ENCODE measurements at places on chromosomes 3 and 15. TPM values are rescaled to one million over a fixed set of nuclear protein-coding genes. Genes with fewer than 3 reads are reported as not detected.

The OR5K3 gene
- not detected for total RNA-seq

The UTS2B gene
- not detected for total RNA-seq

The EFCAB12 gene
- 0.56 TPM for total RNA-seq

The ITIH4 gene
- total RNA-seq: 2.7 TPM

The STRA6 gene
- not detected for total RNA-seq

The SUCLG2 gene
- total RNA-seq: 246 TPM

The LOXL1 gene
- 2.5 TPM for total RNA-seq

The GABRG3 gene
- total RNA-seq: not detected

The PP2D1 gene
- not detected for total RNA-seq

The PPP1R14D gene
- 153 TPM for total RNA-seq

The LRIG1 gene
- total RNA-seq: 55.4 TPM

The ZNF621 gene
- total RNA-seq: 14.8 TPM

The TRH gene
- not detected for total RNA-seq

DNA sequence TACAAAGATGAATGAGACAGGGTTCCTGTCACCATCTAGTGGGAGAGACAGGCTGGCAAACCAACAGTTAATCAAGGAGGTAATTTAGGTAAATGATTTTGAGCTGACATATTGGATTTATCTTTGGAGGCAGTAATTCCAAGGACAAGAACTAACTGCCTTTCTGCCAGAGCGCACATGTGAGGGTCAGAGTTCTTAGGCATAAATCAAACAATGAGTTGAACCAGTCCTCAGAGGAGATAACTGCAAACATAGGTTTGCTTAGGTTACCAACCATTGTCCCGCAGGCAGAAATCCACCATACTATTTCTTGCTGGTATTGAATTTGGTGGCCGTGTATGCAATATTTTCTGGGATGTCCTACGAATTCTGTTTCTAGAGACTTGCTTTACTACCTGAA is 14.2 kb upstream of the PPP1R2 start:
- DNase-seq: no peak

- no peak for DNase-seq
Observed at GRCh38 chr3:128367761-128368160, 98.9 kb downstream of the DNAJB8 start.

- no peak for DNase-seq
Observed at GRCh38 chr3:141375381-141376301, 7.3 kb downstream of the ZBTB38 start.

GRCh38 chr3:13042715-13043271 is 30.4 kb downstream of the IQSEC1 start:
- no peak for DNase-seq

DNA sequence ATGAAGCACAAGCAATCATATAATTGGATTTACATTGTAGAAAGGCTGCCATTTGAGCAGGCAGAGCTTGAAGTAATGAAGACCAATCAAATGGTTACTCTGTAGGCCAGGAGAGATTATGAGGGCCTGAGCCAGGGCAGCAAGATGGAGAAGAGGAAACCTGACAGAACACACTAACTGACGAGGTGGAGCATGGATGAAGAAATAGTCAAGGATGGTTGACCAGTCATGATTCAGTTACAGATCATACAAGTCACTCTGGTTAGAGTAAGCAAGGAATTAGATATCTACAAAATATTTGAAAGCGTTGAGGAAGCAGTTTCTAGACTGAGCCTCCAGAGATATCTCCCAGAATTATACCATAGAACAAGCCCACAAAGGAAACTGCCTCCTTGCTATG is 101.8 kb upstream of the THSD4 start:
- DNase-seq: no peak

GRCh38 chr3:43932921-43933320 is 242.2 kb downstream of the ABHD5 start:
- no peak for DNase-seq

DNA sequence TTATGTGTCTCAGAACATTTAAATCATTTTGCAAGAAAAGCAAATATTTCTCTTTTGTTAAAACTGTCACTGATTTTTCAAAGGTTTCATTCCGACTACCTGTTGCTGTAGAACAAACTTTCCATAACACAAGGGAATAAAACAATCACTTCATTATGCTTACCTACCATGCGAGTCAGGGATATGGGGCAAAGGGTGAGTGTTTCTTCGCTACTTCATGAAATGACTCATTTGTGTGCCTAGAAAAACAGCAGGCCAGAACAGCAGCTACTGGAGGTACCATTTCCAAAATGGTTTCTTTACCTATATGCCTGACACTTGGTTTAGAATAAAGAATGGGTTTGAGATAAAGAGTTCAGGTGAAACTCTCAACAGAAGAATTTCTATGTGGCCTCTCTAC is 712.5 kb downstream of the PLOD2 start:
- DNase-seq: no peak

- no peak for DNase-seq
Observed at GRCh38 chr3:175713268-175713667, 854.1 kb downstream of the NAALADL2 start.

GRCh38 chr3:4686619-4687018 is 193.5 kb downstream of the ITPR1 start:
- DNase-seq: no peak

GRCh38 chr3:168722091-168722490 is 626.4 kb upstream of the GOLIM4 start:
- no peak for DNase-seq

- DNase-seq: no peak
Observed at GRCh38 chr3:106376016-106376570, 507.3 kb upstream of the CBLB start.

GRCh38 chr3:53941950-53942349 is 50.3 kb upstream of the SELENOK start:
- no peak for DNase-seq

DNA sequence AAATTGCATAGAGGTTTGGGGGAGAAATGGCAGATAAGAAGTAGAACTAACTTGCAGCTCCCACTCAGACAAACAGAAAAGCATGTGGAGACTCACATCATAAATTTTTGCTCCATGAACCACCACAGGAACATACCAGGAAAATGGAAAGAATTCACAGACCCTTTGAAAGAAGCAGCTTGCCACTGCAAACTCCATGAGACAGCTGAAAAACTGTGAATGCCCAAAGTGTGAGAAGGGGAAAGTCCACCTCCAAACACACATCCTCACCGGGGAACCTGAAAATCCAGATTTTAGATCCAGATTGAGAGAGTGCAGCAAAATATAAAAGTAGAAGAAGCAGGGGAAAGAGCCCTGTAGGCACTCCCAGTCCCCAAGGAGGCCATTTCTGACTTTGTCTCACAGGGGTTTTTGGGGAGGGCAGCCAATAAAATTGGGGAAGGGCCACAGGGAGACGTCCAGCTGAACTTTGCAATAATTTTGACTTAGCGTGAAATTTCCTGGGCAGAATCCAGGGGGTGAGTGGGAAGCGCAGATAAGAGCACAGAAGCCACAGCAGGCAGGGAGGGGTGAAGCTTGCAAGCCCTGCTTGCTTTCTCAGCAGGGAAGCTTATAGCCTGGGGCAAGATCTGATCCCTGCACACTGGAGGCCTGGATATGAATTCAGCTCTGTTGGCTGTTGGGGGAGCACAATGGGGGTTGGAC is 183.4 kb upstream of the UBE2E2 start:
- DNase-seq: no peak

GRCh38 chr3:157447026-157447694 is 10.5 kb downstream of the PTX3 start:
- no peak for DNase-seq

DNA sequence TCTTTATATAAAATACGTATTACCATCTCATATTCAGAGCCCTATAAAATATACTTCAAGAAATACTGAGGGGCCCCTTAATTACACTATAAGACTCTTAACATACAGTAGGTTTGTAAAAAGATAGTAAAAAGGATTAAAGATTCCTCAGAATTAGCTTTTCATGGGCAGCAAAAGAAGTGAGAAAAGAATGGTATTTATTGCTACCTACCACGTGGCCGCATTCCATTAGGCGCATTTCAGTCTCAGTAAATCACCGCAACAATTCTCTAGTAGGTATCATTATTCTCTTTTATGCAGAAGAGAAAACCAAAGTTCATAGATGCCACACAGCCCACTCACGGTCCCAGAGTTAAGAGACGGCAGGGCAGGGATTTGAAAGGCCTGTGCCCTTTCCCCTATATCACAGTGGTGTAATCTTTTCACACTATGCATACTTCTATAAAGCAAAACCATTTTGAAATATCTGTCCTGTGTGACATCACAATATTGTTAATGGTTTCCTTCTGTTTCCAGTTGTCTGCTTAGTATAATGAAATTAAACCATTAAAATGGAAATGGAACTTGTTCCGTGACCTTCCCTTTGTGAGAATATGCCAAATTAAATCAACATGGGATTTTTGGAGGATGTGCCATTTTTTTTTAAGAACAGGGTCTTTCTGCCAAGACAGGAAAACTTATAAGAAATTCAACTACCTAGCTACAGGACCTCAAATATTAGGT is 1072.2 kb downstream of the FHIT start:
- no peak for DNase-seq

DNA sequence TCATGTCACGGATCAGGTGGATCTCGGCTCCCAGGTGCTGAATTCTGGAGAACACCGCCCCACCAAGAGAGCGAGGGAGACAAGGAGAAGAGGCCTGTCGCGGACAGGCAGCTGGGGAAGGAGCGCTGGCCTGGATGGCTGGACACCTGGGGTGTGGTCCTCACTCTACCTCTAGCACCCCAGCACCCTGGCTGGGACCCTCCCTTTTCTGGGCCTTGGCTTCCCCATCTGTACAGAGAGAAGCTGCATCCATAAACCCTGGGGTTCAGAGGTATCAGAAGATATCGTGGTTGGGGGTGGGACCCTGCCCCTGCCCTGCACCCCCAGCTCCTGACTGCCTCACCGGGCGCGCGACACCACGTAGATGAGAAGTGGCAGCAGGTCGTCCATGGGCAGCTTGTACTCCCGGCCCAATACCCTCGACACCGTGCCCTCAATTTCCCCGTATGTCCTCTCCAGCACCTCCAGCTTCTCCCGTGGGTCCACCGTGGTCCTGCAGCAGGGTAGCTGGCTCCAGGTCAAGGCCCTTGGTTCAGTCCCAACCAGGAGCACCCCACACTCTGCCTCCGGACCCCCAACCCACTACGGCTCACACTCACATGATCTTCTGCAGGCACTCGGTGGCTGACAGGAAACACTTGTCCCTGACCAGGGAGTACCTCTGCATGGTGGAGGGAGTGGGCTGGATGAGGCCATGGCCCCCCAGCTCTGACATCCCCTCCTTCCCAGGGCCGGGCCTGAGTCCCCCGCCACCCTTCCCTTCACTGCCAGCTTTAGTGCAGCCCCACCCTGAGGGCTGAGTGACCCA is 21.7 kb downstream of the ALS2CL start:
- peak; percentile 21 for DNase-seq

GRCh38 chr3:71705681-71706080 is 19.5 kb downstream of the EIF4E3 start:
- no peak for DNase-seq

- DNase-seq: no peak
Observed at GRCh38 chr3:147458995-147459704, 50.0 kb downstream of the ZIC1 start.

GRCh38 chr3:53890726-53891475 is 758 bp downstream of the SELENOK start:
- peak; percentile 59 for DNase-seq

- no peak for DNase-seq
Observed at GRCh38 chr3:110598847-110599490, 472.6 kb upstream of the NECTIN3 start.

DNA sequence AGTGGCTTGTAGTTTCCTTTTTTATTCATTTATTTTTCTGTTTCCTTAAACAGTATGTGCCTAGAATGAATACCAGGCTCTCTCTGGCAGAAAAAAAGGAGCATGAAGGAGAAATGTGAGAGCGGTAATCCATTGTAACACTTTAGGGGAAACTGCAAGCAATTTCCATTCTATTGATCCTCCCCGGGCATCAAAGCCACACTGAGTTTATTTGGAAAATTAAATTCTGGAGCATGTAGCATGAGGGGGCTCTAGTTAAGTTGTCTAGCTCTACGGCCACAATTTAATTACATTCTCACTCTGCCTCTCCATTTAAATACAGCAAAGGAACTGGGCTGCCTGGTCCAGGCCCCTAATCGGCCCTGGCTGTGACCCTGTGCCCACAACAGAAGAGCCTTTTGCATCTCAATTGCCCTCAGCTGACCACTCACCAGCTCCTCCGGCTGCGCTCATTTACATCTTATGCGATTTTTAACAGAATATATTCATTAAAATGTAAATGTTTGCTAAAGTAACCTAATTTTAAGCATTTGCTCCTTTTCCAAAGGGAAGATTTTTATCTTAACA is 72.9 kb downstream of the MEGF11 start:
- no peak for DNase-seq

GRCh38 chr15:98794748-98795147 is 146.4 kb downstream of the IGF1R start:
- no peak for DNase-seq

- DNase-seq: no peak
Observed at GRCh38 chr15:46872981-46873330, 844.3 kb upstream of the SEMA6D start.

GRCh38 chr3:186882881-186883685 is 40.6 kb downstream of the ADIPOQ start:
- DNase-seq: no peak

GRCh38 chr3:109784852-109785631 is 447.7 kb upstream of the DPPA4 start:
- DNase-seq: no peak

DNA sequence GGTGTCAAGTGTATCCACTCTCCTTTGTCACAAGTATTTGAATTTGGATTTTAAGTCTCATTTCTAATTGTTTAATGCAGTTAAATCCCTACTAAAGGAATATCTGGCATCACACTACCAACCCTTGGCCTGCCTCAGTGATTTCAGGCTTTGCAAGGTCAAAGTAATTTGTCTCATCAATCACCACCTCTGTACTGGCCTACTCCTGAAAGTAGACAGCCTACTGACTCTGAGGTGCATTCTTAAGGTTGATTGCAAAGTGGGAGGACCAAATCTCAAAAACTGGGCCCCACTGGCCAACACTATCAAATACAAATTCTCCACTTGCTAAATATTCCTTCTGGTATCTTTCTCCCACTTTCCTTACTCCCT is 851 bp upstream of the TEX55 start:
- no peak for DNase-seq

- peak; percentile 21 for DNase-seq
Observed at GRCh38 chr15:25693321-25694238, 169.5 kb downstream of the ATP10A start.

GRCh38 chr3:66497985-66498671 is 2.7 kb downstream of the LRIG1 start:
- no peak for DNase-seq

GRCh38 chr3:54631516-54632325 is 296.1 kb downstream of the LRTM1 start:
- DNase-seq: no peak

GRCh38 chr3:5198986-5199731 is 11.7 kb downstream of the EDEM1 start:
- DNase-seq: no peak

- no peak for DNase-seq
Observed at GRCh38 chr3:99962703-99963102, 145.0 kb downstream of the CMSS1 start.

GRCh38 chr3:60497902-60498301 is 753.4 kb downstream of the FHIT start:
- DNase-seq: no peak

Measured in left colon (tissue), 2 donors.